ENCODE measurements at places on chromosomes 6 and 20. TPM values are rescaled to one million over a fixed set of nuclear protein-coding genes. Genes with fewer than 3 reads are reported as not detected.

DNA sequence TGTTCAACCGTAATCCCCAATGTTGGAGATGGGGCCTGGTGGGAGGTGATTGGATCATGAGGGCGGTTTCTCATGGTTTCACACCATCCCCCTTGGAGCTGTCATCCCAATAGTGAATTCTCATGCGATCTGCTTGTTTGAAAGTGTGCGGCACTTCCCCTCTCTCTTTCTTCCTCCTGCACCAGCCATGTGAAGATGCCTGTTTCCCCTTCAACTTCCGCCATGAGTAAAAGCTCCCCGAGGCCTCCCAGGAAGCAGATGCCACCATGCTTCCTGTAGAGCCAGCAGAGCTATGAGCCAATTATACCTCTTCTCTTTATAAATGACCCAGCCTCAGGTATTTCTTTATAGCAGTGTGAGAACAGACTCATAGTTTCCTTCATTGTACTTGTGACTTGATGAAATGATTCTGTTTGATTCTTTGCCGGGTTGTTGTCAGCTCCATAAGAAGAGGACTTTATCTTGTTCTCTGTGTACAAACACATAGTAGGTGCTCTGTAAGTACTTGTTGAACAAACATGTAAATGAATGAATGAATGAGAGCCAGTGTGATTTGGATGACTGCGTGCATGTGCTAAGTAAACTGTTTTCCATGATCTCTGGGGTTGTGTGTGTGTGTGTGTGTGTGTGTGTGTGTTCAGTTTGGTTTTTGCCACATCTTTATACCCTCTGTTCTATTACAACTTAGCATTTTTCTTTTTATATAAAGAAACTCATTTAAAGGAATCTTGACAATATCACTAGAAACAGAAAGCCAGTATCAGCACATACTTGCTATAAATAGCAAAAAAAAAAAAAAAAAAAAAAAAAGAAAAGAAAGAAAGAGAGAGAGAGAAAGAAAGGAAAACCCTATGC lies 22.5 kb upstream of the PTGIS start:
- DNase-seq, result no peak
- no peaks in the 10 kb centered on the region for H3K36me3 ChIP-seq

DNA sequence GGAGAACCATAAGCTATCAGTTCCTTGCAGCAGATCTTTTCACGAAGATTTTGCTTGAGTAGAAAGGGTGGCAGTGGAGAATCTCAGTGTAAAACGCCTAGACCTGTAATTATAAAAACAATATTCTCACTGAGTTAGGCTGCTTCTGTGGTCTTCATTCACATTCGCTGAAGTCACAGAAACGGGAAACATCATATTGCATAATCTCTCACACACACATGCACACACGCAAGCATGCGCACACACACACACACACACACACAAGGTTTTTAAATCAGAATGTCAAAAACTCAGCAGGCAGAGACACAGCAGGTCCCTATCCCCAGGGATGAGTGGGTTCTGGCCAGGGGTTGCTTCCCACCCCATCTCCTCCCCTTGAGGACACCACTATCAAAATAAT lies 175.5 kb downstream of the ATXN1 start:
- no peak overlapping the region for H3K4me3 ChIP-seq
- no peaks in the 10 kb centered on the region for H3K36me3 ChIP-seq
- no peaks in the 10 kb centered on the region for H3K27me3 ChIP-seq
- no peak overlapping the region for H3K27ac ChIP-seq

The TNFRSF6B gene
- total RNA-seq, result 61.2 TPM

The DNAH8 gene
- not detected for total RNA-seq

GRCh38 chr20:47392015-47392720 lies 35.7 kb upstream of the ZMYND8 start:
- H3K36me3 ChIP-seq, result no peaks in the 10 kb centered on the region
- no peak for DNase-seq
- no peaks in the 10 kb centered on the region for H3K4me1 ChIP-seq
- no peaks in the 10 kb centered on the region for H3K27me3 ChIP-seq
- H3K27ac ChIP-seq, result no peak overlapping the region

- no peak overlapping the region for H3K4me3 ChIP-seq
- no peaks in the 10 kb centered on the region for H3K36me3 ChIP-seq
- no peak for DNase-seq
- H3K27me3 ChIP-seq, result no peaks in the 10 kb centered on the region
- no peaks in the 10 kb centered on the region for H3K4me1 ChIP-seq
- peak overlapping the region; percentile 1 for H3K27ac ChIP-seq
These were observed 79.7 kb downstream of the SMLR1 start for GRCh38 chr6:130906736-130907381.

The GSTA2 gene
- total RNA-seq, result not detected

GRCh38 chr6:28401172-28401571 lies 1.6 kb upstream of the ZSCAN12 start:
- no peaks in the 10 kb centered on the region for H3K36me3 ChIP-seq
- H3K4me1 ChIP-seq, result peaks cover 12% of the 10 kb centered on the region
- peaks cover 3% of the 10 kb centered on the region for H3K27me3 ChIP-seq
- H3K27ac ChIP-seq, result no peak overlapping the region
- H3K4me3 ChIP-seq, result no peak overlapping the region

- H3K4me1 ChIP-seq, result peaks cover 7% of the 10 kb centered on the region
- no peak for DNase-seq
- no peaks in the 10 kb centered on the region for H3K36me3 ChIP-seq
These were observed 644.2 kb upstream of the GJE1 start for GRCh38 chr6:141488488-141488887.

DNA sequence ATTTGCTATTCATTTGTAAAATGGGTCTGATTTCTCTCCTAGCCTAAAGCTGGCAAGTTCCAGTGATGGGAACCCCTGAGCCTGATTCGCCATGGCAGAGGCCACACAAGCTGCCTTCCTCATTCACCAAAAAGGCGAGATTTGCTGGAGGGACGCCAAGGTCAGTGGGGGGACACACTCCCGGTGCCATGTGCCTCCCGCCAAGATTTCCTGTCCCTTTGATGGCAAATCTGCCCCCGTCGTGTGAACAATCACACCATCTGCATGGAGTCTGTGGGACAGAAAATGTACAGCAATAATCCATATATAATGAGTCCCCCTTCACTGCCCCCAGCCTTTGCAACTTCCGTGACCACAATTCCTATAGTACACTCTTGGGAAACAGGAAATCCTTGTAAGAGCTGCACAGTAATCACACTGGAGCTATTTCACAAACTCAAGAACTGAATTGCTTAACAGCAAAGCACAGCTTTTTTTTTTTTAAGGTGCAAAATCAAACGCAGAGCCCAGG lies 15.7 kb upstream of the IGF2R start:
- H3K27ac ChIP-seq, result no peak overlapping the region
- no peak for DNase-seq
- no peaks in the 10 kb centered on the region for H3K36me3 ChIP-seq
- no peaks in the 10 kb centered on the region for H3K4me1 ChIP-seq

DNA sequence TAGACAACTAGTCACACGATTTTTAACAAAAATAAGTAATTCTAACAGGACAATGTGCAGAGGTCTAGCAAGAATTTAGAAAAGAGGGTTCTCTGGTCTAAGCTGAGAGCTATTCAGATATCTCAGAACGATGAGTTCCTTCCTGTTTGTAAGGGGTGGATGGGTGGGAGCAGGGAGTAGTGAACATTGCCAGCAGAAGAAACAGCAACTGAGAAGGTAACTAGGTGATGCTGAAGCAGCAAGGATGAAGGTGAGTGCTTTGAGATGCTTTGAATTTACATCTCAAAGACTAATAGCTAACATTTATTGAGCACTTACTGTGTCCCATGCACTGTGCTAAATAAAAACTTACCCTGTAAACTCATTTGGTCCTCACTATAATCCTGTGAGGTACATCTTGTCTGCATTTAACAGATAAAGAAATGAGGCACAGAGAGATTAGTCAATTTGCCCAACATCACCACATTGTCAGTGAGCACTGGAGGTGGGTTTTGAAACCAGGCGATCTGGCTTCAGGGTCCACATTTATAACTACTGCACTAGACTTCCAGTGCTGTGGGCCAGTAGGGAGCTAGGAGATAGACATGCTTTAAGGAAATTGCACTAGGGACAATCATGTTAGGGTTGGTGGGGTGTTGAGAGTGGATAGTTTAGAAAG lies 15.7 kb downstream of the BRD2 start:
- no peak for DNase-seq
- H3K27ac ChIP-seq, result no peak overlapping the region
- H3K27me3 ChIP-seq, result no peaks in the 10 kb centered on the region
- H3K4me1 ChIP-seq, result no peaks in the 10 kb centered on the region

GRCh38 chr6:127515794-127516661 lies 3.1 kb downstream of the MTCL3 start:
- H3K4me3 ChIP-seq, result peak overlapping the region; percentile 67
- peaks cover 37% of the 10 kb centered on the region for H3K4me1 ChIP-seq
- H3K27me3 ChIP-seq, result no peaks in the 10 kb centered on the region
- H3K27ac ChIP-seq, result peak overlapping the region; percentile 38
- H3K36me3 ChIP-seq, result no peaks in the 10 kb centered on the region
- DNase-seq, result no peak

The CTSZ gene
- total RNA-seq, result 120 TPM

The SRMS gene
- not detected for total RNA-seq

GRCh38 chr6:42748203-42748898 lies 2.4 kb upstream of the TBCC start:
- no peaks in the 10 kb centered on the region for H3K27me3 ChIP-seq
- no peaks in the 10 kb centered on the region for H3K36me3 ChIP-seq
- H3K4me1 ChIP-seq, result peaks cover 60% of the 10 kb centered on the region
- no peak overlapping the region for H3K4me3 ChIP-seq

GRCh38 chr6:8462169-8462568 lies 26.8 kb upstream of the SLC35B3 start:
- no peak for DNase-seq
- H3K27ac ChIP-seq, result no peak overlapping the region
- no peaks in the 10 kb centered on the region for H3K27me3 ChIP-seq
- no peaks in the 10 kb centered on the region for H3K36me3 ChIP-seq

DNA sequence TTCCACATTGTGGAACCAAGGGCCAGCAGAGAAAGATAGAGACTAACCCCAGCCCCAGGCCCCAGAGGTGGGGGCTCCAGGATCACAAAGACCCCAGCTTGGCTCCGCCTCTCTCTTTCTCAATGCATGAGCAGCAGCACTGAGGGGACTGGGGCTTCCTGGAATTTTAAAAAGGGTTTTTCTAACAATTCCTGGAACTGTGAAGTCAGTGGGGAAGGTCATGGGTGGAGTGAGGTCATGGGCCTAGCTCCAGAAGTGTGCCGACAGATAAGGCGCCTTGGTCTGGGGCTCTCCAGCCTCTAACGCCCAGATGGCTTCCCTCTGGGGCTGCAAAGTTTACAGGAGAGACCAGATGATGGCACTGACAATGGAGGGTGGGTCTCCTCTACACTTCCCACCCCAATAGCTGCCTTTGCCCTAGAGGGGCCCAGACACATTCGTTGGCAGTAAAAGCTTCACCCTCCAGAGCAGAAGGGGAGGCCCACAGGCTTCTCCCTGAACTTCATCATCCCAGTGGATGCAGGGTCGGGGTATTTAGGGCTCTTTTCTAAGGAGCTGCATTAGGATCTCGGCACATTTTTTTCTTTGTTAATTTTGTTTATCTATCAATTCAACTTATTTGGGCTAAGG lies 46.9 kb upstream of the CD93 start:
- H3K27me3 ChIP-seq, result no peaks in the 10 kb centered on the region
- no peak overlapping the region for H3K27ac ChIP-seq
- H3K4me3 ChIP-seq, result no peak overlapping the region
- DNase-seq, result no peak
- H3K36me3 ChIP-seq, result no peaks in the 10 kb centered on the region

DNA sequence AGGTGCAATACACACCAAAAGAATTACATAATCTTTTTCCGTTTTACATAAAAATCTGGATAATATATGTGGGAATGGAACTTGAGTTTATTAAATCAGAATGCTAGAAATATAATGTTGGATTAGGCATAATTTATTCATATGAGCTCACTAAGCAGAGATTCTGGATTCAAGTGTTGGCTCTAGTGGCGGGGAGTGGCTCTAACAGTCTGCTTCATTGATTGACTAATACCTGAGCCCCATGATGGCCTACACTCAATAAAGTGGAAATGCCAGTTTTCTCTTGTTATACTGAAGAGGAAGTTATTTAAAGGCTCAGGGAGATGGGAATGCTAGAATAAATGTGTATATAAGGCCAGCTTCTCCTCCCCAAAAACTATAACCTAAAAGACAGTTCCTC lies 285.5 kb upstream of the MOCS1 start:
- H3K27me3 ChIP-seq, result no peaks in the 10 kb centered on the region
- no peak overlapping the region for H3K27ac ChIP-seq
- H3K36me3 ChIP-seq, result no peaks in the 10 kb centered on the region
- DNase-seq, result no peak
- no peaks in the 10 kb centered on the region for H3K4me1 ChIP-seq
- H3K4me3 ChIP-seq, result no peak overlapping the region

The CLVS2 gene
- total RNA-seq, result 0.22 TPM

- peak overlapping the region; percentile 98 for H3K27ac ChIP-seq
- H3K4me1 ChIP-seq, result peaks cover 69% of the 10 kb centered on the region
- no peaks in the 10 kb centered on the region for H3K36me3 ChIP-seq
These were observed 75.2 kb upstream of the MYL9 start for GRCh38 chr20:36466089-36466488.

DNA sequence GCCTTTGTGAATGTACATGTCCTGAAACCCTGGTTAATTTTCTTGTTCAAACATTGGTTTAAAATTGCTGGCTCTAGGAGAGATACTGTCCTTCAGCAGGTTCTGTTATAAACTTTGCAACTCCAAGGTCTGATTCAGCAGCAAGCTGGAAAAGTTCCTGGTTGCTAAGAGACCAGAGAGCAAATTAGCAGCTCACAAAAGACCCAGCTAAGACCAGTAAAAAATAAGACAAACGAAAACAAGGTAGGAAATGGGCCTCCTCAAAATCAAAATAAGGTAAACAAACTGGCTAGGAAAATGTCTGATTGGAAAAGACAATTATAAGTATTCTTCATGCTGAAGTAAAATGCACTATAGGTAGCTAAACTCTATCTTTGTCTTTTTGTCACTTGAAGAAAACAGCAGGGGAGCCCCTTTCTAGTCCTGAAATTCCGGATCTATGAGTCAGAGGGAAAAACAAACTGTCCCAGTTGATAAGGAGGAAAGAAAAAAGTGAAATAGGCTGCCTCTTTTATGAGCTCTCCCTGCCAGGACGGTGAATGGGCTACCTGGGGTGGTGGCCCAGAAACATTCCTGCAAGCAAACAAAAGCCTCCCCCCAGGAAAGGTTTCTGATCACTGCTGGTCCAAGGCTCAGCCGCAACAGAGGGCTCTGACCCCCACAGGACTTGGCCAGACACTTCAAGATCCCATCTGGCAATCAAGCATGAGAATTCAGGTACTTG lies 41.6 kb downstream of the UNC5CL start:
- no peaks in the 10 kb centered on the region for H3K4me1 ChIP-seq
- H3K27ac ChIP-seq, result no peak overlapping the region

GRCh38 chr6:106745824-106746582 lies 116.6 kb downstream of the QRSL1 start:
- no peak overlapping the region for H3K27ac ChIP-seq
- DNase-seq, result no peak
- H3K36me3 ChIP-seq, result no peaks in the 10 kb centered on the region
- H3K4me3 ChIP-seq, result no peak overlapping the region

GRCh38 chr6:40705354-40705753 lies 118.2 kb upstream of the LRFN2 start:
- no peak overlapping the region for H3K27ac ChIP-seq
- H3K27me3 ChIP-seq, result no peaks in the 10 kb centered on the region
- H3K4me3 ChIP-seq, result no peak overlapping the region
- H3K4me1 ChIP-seq, result no peaks in the 10 kb centered on the region
- no peaks in the 10 kb centered on the region for H3K36me3 ChIP-seq

The PRDM1 gene
- total RNA-seq, result 2.1 TPM

- peak overlapping the region; percentile 68 for H3K27ac ChIP-seq
- H3K4me3 ChIP-seq, result no peak overlapping the region
- no peaks in the 10 kb centered on the region for H3K36me3 ChIP-seq
- no peaks in the 10 kb centered on the region for H3K27me3 ChIP-seq
These were observed 86.2 kb downstream of the PLEKHG1 start for GRCh38 chr6:150685860-150686259.

The TCP11 gene
- not detected for total RNA-seq
